Cortex of kidney (tissue), 1 donor: ENCODE measurements at places on chromosomes 11 and 22.

GRCh38 chr11:41053894-41054293, 405.6 kb downstream of the LRRC4C start:
- DNase-seq, result no peak

DNA sequence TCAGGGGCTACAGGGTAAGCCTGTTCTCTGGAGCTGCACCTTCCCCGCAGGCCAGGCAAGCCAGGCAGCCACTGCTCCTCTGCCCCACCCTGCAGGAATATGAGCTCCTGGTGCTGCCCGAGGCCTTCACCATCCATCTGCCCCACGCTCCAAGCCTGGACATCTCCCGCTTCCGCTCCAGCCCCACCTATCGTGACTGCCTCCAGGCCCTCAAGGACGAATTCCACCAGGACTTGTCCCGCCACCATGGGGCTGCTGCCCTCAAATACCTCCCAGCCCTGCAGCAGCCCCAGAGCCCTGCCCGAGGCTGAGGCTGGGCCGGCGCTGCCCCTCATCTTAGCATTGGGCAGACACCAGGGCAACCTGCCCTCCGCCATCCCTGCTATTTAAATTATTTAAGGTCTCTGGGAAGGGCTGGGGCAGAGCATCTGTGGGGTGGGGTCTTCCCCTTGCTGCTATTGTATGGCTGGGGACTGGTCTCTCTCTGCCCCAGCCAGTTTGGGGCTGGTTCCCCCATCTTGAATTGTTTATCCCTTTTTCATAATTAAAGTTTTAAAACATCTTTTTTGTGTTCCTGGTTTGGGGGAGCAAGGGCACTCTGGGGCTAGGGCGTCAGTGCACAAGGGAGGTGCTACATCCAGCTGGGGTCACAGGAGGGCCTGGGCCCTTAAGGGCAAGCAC, 6.2 kb downstream of the LARGE2 start:
- DNase-seq, result no peak

GRCh38 chr22:27768027-27768653, 33.4 kb downstream of the MN1 start:
- DNase-seq, result no peak

DNA sequence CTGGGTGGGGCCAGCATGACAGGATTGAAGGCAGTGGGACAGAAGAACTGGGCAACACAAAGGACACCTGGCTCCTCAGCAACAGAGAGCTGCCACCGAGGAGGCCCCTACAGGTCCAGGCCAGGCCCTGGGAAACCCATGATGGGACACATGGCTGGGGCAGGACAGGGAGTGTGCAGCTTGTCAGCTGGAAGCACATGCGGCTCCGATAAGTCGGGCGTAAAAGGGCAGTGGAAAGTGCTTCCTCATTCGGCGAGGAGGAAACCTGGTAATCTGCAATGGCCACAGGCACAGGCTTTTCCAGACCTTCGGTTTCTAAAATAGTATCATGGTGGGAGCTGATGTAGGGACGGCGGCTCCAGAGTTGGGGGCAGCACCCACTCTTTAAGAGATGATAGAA, 16.5 kb downstream of the GNAZ start:
- no peak for DNase-seq

GRCh38 chr11:122747351-122747781, 90.9 kb upstream of the CRTAM start:
- DNase-seq, result no peak

- no peak for DNase-seq
Measured at GRCh38 chr22:29846290-29846689, 8.2 kb upstream of the ASCC2 start.

GRCh38 chr22:30062950-30063349, 17.3 kb upstream of the HORMAD2 start:
- no peak for DNase-seq

DNA sequence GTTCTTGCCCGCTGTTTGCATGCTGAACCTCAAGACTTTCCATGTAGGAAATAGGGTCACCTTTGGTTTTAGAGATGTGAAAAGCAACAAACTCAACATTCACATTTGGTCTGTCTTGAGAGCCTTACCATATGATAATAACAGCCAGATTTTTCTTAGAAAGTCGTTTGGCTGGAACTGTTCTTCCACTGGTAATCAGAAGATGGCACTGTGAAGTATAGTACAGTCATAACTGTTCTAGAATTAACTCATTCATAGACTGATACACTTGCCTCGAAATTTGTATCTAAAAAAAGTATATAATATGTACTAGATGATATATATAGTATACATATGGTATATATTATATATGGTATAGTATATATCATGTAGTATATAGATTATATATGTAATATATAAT, 12.3 kb downstream of the LUZP2 start:
- DNase-seq, result no peak

DNA sequence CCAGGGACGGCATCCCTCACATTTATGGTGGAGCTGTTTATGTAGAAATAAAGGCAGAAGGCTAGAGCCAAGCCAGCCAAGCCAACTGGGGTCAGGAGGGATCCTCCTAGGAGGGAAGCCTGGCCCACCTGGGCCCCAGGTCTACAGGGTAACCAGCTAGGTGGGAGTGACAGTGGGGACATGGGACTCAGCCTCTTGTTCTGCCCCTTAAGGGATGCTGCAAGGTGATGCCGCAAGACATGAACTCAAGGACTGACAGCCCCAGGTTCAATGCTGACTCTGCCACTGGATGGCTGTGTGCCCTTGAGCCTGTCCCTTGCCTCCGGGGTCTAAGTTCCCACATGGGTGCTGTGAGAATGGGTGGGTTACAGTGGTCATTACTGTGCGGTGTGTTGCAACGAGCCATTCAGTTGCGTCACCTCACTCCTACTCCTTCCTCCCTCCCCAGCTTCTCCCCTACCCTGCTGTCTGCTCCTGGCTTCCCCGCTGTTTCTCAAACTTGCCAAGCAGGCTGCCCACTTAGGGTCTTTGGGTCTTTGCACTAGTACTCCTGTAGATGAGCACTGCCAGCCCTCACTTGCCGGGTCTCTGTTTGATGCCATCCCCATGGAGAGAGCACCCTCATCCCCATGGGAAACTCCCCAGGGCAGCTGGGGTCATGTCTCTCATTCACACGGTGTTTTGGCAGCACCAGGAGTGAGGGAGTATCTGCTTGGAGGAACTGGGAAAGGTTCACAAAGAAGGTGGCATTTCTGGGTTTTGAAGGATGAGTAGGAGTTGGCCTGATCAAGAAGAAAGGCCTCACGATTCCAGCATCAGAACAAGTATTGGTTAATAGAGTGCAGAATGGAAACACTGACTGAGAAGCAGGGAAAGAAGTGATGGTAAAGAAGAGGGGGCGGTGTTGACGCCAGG, 43.0 kb upstream of the RTL6 start:
- DNase-seq, result no peak

DNA sequence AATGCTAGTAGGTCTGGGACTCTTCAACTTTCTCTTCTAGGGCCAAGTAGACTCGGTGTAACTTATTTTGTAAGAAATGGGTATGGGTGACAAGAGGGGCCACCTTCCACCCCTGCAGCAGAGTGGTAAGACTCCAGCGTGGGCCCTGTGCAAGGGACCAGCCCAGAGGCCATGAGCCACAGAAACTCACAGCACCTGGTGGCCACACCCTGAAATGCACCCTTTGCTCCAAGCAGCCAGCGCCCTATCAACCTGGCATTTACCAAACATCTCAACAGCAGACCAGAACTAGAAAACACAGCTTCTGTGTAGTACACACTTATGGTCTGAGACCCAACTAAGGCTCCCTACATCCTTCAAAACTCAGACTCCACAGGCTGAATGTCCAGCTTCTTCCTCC, 5.7 kb downstream of the CDCA5 start:
- DNase-seq, result no peak

DNA sequence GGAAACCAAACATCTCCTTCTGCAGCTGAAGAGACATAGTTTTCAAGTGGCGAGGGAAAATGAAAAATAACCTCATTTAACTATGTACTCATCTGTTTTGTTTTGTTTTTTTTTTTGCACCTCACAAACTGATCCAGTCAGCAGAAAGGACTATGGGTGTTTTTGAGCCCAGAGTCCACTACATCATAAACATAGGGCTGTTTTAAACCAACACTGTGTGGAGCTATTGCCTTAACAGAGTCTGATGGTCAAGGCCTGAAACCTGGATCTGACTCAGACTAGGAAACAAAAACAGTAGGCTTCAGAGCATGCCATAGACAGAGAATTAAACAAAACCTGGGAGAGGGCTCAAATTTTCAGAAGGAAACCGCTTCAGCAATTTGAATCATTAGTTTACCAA, 99.3 kb upstream of the FSHB start:
- DNase-seq, result no peak

DNA sequence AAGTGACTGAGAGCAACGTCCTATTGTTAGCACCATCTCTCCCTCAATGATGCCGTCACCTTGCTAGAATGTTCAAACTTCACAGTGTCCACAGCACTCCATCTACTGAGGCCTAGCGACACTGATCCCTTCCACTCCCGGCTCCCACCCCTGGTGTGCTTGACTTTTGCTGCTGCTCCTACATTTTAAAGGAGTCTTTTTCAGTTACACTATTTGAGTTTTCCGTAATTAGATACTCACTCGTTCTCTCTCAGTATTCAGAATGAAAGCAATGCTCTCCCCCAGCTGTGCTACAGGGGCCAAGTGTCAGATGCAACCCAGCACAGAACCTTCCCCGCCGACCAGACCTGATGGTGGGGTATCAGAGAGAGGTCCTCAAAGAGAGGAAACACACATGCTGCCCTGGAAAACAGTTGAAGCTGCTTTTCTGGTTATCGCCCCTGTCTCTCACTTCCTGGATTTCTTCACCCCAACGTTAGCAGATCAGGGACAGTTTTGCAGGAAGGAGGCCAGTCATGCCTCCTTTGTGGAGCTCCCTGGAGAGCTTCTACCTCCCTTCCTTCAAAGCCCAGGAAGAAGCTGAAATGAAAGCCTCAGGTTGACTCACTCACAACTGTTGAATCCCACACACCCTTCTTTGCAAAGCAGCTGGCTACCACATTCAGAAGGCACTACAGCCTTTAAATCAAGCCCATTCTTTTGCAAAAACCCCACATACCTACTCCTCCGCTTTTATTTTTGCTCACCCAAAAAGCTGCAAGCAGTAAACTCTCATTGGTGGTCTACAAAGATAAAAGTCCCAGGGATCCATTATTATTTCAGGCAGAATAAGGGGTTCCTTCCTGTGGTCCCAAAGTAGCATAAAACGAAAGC, 23.5 kb downstream of the LARGE1 start:
- DNase-seq, result no peak

GRCh38 chr11:74839971-74840370, 91.3 kb downstream of the RNF169 start:
- no peak for DNase-seq

DNA sequence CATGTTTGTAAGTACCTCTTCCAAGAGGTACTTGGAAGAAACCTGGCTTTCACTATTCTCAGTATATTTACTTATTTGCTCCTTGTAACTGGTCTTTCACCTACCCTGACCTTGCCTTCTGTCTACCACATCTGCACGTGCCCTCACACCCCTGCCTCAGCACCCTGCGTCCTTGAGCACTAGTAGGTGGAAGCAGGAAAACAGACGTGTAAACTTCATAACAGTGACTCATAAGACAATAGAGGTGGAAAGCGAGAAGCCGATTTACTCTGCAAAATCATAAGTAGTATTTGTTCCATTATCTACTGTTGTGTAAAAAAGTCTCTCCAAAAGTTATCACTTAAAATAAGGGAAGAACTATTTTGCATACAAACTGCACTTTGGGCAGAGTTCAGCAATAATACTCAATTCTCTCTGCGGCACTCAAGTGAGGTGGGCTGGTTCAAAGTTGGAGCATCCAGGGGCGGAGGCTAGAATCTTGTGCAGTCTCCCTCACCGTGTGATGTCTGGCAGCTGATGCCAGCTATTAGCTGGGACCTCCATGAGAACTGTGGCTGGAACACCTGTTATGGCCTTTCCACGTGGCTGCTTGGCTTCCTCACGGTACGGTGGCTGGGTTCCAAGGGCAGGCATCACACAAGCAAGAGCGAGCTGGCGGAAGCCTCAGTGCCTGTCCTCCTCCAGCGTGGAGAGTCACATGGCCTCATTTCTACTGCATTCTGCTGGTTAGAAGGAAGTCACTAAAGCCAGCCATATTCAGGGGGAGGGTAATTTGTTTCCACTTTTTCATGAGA, 30.4 kb downstream of the PACS1 start:
- no peak for DNase-seq

DNA sequence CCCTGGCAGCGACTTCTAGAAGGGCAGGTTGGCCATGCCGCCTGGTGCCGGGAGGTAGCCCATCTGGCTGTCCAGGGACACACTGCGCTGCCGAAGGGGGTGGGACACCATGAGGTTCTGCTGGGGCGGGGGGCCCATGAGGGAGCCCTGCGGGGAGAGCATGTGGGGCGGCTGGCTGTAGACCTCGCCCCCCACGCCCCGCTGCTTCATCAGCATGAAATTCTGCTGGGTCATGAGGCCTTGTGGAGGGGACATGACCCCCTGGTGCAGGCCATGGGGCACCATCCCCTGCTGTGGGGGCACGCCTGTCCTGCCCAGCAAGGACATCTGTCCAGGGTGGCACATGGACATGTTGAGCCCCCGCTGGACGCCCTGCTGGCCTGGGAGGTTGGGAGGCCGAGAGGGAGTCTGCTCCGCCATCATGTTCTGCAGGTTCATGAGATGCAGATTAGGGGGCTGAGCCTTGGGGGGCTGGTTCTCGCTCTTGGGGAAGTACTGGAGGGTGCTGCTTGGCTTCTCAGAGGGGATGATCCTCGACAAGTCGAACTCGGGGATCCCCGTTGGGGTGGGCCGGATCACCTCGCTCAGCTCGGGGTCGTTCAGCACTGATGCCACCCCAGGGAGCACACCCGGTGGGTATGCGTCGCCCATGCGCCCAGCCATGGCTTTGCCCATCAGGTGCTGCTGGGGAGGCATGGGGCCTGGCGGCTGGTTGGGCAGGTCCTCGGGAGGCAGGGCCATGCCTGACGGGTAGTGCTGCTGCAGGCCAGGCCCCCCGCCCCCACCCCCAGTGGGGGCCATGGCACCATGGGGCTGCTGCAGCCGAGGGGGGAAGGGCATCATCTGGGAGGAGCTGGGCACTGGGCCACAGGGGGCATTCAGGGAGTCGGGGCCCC, 15.0 kb downstream of the CXCR5 start:
- DNase-seq, result no peak

DNA sequence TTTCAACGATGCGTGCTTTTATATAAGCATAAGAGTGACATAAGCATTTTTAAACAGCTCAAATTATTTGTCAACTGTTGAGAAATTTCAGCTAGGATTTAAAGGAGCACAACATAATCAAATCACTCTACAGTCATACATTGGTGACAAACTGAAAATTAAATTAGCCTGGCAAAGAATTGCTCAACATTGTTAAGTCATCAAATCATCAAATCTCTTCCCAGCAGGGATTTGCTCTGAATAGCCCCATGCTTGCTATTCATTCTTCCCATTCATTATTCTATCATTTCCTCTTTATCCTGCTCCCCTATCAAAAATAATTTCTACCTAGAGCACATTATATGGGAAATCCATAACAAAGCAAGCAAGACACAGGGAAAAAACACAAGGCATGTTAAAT, 198.7 kb upstream of the LUZP2 start:
- no peak for DNase-seq

GRCh38 chr22:24443668-24444067, 16.3 kb downstream of the ADORA2A start:
- DNase-seq, result no peak

DNA sequence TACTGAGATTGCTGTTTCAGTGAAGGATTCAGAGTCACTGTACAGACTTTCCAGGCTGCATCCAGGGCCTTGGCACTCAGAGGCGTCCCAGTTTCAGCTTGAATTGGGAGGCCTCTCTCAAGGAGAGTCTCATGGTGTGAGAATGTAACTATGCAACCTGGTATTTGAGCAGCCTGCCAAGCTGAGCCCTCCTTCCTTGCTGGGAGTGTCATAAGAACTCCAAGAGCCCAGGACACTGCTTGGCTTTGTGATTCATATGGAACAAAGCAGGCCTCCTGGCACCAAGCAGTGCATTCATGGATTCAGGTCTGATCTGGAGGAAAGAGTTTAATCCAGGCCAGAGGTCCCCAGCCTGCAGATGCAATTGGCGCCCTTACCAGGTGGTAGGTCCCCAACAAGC, 171.7 kb downstream of the DBX1 start:
- no peak for DNase-seq
